ENCODE measurements at places on chromosomes 12 and 14.

- no peak for DNase-seq
These were observed 421.0 kb upstream of the PDE3A start for GRCh38 chr12:19947344-19947743.

GRCh38 chr12:124466216-124467128 is 100.9 kb downstream of the NCOR2 start:
- DNase-seq = no peak

DNA sequence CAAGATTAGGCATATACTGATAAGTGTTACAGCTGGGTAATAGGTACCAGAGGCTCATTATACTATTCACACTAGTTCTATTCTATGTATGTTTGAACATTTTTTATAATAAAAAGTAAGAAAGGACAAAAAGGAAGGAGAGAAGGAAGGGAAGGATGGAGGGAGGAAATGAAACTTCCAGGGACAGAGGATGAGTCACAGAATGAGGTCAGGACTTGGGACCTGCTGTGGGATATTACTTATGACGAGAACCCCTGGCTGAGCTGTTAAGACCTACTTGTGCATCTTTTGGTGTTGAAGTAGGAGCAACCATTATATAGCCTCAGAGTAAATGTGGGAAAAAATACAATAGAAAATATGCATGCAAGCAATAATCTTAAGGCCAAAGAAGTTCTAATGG is 16.7 kb upstream of the TMEM260 start:
- no peak for DNase-seq

DNA sequence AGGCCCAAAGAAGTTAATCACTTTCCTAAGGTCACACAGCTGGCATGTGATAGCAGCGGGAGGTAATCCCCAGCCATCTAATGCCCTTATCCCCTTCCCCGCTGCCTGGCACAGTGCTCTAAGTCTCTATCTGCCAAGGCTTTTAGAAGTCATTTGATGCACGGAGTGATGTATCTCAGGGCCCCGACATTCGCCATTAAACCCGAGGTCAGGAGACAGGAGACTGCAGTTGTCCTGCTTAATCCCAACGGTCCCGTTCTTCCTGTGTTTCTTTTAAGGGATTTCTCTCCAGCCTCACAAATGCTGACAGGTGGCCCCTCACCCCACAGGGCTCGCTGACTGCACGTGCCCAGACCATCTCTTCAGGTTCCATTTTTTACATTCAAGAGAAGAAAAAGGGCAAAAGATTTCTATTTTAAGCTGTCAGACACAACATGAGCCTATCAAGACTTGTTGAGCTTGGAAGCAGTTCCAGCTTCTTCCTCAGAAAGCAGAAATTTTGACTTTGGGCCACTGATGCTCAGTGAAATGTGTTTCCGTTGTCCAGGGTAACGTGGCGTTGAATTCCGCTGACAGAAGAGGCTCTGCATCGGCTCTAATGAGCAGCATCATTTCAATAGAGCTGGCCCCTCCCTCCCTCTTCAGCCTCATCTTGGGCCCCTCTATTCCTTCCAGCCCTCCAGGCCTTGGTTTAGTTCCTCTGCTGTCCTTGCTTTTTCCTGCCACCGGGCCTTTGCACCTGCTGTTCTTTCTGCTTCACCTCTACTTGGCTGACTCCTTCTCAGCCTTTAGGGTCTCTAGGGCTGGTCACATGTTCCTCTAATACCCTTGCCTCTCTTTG is 171.5 kb downstream of the CHST11 start:
- no peak for DNase-seq

DNA sequence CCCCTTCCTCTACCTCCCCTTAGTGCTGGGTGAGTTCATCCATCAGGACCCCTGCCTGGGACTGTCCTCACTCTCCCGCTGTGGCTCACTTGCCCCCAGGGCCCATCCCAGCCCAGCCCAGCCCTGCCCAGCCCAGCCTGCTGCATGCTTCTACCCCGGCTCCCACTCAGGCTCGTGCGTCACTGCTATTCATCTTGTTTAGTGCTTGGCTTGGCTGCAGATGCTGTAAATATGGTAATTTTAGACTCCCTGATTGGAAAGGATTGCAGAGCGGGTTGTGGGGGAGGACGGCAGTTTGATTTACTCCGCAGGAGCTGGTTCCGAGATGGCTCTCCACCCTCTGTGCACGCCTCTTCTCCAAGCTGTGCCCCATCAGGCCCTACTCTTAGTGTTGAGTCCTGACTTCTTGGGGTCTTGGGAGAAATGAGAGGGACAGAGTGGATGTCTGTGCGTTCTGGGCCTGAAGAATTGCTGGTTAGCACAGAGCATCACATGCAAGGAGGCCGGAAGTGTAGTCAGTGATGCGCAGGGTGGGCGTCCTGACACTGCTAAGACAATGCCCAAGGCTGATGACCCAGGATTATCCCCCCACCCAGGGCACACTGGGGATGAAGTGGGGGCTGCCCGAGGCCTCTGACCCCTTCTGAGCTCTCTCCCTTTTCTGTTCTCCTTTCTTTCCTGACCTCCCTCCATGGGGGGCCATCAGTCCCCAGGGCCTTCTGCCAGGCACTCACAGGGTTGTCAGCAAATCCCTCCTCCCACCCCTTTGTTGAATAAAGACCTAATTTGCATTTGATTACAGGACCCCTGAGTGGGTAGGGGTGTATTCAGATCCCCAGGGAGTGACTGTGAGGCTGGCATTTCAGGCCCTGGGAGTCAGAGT is 244.4 kb downstream of the ZFP36L1 start:
- DNase-seq = no peak

DNA sequence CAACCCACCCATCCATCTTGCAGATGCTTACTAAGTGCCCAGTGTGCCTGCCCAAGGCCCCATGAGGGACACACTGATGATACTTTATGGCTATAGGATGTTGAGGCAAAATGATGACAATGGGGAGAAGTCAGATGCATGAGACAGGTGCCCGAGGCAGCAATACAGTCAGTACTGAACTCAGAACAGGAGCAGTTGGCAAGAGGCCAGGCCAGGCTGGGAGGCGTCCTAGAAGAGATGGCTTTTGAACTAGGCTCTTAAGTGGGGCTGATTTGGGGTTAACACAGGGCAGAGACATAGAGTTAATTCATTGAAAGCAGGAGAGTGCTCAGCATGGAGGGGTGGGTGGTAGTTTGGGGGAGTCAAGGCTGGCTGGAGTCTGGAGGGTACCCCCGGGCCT is 15.6 kb downstream of the PLBD2 start:
- DNase-seq = no peak

GRCh38 chr12:3257411-3257810 is 180.2 kb downstream of the TSPAN9 start:
- DNase-seq = no peak

GRCh38 chr12:29782871-29783772 is 620 bp downstream of the TMTC1 start:
- DNase-seq = no peak

DNA sequence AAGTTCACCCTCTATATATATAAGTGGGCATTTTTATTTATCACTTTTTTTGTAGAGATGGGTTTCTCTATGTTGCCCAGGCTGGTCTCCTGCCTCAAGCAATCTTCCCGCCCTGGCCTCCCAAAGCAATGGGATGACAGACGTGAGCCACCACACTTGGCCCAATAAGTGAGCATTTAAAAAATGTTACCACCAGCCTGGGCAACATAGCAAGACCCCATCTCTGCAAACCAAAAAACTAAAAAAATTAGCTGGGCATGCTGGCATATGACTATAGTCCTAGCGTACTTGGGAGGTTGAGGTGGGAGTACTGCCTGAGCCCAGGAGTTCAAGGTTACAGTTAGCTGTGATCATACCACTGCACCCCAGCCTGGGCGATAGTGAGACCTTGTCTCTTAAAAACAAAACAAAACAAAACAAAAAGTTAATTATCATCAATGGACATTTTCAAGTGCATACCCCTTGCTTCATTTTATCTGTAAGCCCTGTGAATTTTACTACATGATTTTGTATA is 23.7 kb downstream of the UBE2N start:
- DNase-seq = no peak

- DNase-seq = no peak
These were observed 411.6 kb downstream of the RAD51B start for GRCh38 chr14:68230950-68231717.

GRCh38 chr12:55777856-55778255 is 34.9 kb downstream of the GDF11 start:
- no peak for DNase-seq

DNA sequence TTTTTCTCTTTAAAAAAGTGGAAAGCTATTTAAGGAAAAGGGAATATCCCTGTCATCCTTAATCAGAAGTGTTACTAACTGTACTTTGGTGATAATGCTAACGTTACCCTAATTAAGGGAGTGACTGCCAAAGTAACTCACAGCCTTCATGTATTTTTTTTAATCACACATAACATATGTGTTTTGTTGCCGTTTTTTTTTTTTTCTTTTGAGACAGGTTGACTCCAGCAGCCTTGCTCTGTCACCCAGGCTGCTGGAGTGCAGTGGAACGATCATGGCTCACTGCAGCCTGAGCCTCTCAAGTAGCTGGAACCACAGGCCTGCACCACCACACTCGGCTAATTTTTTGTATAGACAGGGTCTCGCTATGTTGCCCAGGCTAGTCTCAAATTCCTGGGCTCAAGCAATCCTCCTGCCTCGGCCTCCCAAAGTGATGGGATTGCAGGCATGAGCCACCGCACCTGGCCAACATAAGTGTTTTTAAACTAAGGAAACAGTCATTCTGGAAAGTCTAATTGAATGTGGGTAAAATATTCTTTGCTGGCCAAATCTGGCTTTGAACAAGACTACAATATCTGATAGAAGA is 56.5 kb downstream of the HECTD4 start:
- no peak for DNase-seq

DNA sequence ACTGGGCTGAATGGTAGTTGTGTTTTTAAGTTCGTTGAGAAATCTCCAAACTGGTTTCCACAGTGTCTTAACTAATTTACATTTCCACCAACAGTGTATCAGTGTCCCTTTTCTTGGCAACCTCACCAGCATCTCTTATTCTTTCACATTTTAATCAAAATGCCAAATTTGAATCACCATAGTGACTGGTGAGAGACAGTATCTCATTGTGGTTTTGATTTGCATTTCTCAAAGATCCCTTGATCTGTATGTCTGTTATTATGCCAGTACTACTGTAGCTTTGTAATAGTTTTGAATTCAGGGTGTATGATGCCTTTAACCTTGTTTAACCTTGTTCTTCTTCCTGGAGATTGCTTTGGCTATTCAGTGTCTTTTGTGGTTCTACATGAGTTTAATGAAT is 2.2 kb upstream of the EIF2S3B start:
- DNase-seq = no peak

DNA sequence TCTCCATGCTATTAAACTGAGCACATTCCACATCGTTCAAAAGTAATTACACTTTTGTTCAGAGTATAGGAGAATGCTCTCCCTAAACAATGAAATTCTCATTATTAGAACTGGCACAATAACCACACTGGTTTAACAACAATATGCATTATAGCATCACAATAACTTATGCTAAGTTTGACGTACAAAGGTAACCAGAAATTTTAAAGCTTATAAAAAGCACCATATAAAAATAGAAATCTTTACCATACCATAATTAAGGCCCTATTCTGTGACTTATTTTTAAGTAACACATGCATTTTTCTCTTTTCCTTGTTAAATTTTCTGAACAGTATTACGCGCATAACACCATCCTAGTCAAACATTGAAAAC is 60.4 kb downstream of the SOX5 start:
- no peak for DNase-seq

DNA sequence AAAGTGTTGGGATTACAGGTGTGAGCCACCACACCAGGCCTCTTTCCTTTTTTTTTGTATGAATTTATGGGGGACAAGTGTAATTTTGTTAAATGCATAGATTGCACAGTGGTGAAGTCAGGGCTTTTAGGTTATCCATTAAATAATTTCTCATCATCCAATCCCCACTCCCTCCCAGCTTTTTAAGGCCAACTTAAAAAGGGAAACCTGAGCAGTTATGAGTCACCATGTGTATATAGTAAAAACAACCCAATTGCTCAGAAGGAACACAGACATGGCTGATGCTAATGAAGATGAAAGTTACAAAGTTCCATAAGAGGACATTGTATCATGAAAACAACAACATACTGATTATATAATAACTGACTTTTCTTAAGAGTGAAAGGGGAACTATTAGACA is 25.6 kb upstream of the ARID2 start:
- DNase-seq = no peak

GRCh38 chr12:129861951-129862350 is 41.9 kb downstream of the TMEM132D start:
- DNase-seq = no peak

DNA sequence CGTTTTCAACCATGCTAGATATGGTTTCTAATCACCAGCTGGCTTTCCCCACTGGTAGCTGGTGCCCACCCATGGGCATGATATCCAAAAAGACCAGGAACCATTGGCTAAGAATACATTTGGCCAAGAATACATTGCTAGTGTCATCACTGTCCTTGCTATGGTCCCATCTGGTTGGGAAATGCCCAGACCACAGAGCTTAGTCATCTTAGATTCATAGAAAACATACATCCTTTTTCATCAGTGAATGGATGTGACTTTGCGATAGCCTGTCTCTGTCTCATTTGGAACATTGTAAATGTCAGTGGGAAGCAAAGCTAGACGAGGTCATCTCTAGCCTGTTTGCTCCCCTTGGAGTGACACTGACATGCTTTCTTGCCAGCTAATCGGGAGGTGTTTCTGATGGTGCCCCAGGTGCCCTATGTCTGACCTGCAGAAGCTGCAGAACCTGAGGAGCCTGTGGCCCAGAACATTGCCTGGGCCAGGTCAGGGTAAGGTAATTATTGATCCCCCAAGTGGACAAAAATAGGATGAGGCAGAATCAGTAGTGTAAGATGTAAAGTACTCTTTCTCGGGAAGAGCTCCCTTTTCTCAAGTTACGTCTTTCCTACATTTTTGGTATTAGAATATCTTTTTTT is 194.8 kb downstream of the SLC41A2 start:
- DNase-seq = no peak

GRCh38 chr14:98114946-98115345 is 1157.1 kb downstream of the BCL11B start:
- no peak for DNase-seq

DNA sequence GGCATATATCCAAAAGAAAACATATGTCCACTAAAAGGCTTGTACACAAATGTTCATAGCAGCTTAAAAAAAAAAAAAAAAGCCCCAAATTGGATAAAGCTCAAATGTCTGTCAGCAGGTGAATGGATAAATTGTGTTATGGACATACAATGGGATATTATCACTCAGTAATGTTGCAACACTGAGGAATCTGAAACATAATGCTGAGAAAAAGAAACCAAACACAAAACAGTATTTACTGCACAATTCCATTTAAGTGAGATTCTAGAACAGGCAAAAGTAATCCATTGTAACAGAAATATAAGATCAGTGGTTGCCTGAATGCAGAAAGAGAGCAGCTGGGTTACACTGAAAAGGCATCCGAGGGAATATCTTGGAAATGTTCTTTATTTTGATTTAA is 117.9 kb downstream of the SLC15A5 start:
- DNase-seq = no peak

- DNase-seq = no peak
These were observed 128.2 kb upstream of the NOS1 start for GRCh38 chr12:117489671-117490070.

Data from cerebellar nuclear complex (tissue), 1 donor.